AG10803 (cell line): ENCODE measurements at places on chromosomes 16 and 17.

- DNase-seq = peak; percentile 90
Measured at GRCh38 chr16:89922477-89922883, 662 bp upstream of the TUBB3 start.

DNA sequence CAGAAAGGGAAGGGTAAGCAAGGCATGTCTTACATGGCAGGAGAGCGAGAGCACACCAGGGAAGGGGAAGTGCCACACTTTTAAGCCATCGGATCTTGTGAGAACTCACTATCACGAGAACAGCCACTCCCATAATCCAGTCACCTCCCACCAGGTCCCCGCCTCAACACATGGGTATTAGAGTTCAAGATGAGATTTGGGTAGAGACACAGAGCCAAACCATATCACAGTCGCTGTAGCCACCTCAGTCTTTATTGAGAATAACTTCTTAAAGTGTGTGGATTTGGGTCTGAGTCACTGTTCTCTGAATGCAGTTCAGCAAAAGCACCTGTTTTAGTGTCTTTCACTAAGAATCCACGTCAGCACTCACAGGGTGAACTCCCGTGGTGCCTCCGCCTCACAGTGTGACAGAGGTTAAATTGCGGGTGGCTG, 195.2 kb upstream of the CHMP6 start:
- DNase-seq = no peak

DNA sequence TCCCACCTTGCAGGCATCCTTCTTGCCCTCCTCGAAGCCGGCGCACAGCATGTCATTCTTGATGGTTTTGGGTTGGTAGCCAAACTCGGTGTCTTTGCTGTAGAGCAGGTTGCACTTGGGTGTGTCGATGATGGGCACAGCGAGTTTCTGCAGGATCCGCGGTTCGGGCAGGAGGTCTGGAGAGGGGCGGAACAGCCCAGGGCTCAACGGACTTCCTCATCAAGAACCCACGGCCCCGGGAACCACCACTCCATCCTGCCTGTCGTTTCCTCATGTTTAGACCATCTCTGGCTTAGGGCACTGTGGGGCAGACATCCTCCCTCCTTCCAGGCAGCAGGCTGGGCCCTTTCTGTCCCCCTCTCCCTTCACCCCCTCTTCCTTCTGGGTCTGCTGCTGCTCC, 6.5 kb downstream of the PRSS27 start:
- DNase-seq = no peak

DNA sequence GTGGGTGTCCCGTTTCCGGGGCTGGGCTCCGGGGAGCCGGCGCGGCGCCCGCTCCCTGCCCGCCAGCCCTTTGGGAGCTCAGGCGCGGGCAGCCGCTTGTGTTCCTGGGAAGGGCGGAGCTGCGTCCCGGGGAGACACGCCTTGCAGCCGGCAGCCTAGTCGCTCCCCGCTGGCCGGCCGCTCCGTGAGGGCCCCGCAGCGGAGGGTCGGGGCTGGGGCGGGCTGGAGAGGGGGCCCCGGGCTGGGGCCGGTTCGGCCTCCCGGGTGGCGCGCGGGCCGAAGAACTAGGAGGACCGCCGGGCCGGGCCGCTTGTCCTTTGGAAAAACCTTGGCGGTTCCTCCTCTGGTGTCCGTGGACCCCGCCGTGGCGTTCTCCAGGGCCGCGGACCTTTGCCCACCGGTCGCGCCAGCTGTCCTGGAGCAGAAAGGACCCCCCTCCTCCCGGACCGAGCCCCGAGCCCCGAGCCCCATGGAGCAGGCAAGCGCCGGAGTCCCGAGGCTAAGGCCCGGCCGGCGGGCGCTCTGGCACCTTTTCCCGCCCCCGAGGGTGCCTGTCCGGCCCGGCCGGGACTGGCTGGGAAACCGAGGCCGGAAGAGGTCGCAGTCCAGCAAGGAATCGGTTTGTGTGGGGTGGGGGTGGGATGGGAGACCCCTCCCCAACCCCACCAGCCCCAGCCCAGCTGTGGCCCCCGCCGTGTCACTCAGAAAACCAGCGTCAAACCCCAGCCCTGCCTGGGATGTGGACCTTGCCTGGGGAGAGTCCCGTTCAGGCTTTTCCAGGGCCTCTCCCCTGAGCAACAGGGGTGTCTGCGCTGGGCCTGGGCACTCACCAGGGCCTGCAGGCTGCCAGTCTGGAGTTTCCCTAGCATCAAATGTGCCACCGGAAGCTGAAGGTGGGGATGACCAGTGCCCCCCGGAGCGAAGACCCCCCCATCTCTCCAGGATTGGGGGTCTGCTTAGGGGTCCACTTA, 6.8 kb upstream of the TBC1D3B start:
- peak; percentile 45 for DNase-seq

- no peak for DNase-seq
Measured at GRCh38 chr17:39804839-39805238, 59.3 kb downstream of the IKZF3 start.

- no peak for DNase-seq
Measured at GRCh38 chr16:51683882-51684281, 532.8 kb upstream of the SALL1 start.

GRCh38 chr16:46833460-46833800, 2.5 kb upstream of the C16orf87 start:
- DNase-seq = no peak

DNA sequence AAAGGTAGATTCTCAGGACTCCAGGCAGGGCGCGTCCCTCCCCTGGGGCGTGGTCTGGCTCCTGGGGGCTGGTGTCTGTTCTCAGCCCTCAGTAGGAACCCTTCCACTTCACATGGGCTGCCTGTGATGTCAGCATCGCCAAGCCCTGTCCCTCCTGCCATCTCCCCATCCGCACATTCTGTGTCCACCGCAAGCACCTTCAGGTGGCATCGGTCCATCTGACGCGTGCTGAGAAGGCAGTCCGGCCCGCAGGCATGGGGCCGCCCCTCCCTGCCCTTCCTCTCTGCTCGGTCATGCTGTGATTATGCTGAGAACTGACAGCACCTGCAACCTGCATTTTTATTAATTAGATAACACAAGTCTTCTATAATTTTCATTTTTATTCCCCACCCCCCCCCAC, 12.7 kb upstream of the DNAH17 start:
- DNase-seq = no peak

- no peak for DNase-seq
Measured at GRCh38 chr17:39927929-39928857, 661 bp downstream of the LRRC3C start.

DNA sequence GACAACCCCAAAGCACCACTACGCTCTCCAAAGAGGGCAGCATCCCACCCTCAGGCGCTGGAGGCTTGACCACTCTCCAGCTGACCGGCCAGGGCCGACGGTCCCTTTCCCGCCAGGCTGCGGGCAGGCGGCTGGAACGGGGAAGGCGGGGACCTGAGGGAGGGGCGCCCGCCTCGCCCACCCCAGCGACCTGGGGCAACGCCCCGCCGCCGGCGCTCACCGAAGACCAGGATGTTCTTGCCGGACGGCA, 431 bp downstream of the DYNC1LI2 start:
- no peak for DNase-seq

DNA sequence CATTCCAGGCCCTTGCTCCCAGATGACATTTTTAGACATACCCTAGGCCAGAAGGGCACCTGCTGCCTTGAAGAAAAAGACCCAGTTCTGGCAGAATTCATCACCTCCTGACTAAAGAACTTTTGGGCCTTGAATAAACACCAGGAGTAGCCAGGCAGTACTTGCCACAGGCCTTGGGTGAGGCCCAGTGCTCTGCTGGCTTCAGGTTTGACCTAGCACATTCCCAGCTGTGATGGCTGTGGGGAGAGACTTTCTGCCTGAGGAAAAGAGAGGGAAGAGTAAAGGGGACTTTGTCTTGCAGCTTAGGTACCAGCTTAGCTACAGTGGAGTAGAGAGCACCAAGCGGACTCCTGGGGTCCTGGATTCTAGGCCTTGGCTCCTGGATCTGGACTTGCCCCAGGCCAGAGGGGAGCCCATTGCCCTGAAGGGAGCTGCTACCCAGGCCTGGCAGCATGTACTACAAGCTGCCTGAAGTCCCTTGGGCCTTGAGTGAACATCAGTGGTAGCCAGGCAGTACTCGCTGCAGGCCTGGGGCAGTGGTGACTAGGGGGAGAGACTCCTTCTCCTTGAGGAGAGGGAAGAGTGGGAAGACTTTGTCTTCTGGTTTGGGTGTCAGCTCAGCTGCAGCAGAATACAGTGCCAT, 44.3 kb downstream of the ABCA8 start:
- no peak for DNase-seq

- peak; percentile 27 for DNase-seq
Measured at GRCh38 chr16:24980077-24980793, 34.9 kb downstream of the ARHGAP17 start.

DNA sequence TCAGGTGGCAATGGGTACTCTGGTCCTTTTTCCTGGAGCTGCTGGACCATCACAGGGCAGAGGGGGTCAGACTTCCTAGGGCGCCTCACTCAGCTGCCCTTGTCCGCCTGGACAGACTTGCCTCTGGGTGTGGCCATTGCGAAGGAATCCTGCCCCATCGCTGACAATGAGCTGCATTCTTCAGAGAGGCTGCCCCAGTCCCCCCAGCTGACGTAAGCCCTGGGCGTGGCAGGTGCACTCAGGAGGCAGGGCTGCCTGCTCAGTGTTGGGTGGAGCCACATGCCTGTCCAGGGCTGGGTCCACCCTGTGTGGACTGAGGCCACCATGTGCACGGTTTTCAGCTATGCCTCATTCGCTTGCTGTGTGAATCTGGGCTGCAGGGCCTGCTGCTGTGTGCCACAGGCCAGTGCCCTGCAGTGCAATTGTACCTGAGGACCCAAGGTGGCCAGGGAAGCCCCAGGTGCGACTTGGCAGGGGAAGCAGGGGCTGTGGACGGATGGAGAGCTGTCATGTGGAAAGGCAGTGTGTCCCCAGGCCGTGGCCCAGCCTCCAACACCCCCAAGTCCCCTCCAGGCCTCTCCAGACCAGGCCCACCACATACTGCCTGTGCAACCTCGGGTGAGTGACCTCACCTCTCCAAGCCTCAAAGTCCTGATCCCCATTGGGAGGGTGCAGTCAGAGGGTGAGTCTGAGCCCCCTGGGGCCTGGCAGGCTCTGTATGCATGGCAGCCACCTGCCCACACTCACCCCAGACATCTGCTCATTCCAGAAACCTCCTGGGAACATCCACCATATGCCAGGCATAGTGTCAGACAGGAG, 14.0 kb upstream of the MPRIP start:
- peak; percentile 90 for DNase-seq

DNA sequence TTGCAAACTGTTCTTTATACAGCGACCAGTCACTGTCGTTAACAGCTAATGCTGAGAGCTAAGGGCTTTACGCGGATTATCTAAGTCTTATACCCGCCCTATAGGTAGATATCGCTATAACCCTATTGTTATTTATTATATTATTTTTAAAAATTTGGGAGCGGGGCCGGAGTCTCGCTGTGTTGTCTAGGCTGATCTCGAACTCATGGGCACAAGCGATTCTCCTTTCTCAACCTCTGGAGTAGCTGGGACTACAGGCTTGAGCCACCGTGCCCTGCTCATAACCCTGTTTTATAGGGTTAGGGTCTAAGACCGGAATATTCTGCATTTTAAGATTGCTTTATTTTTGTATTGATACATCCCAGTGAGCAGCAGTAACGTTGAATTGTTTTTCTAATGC, 24.7 kb downstream of the DEF8 start:
- DNase-seq = no peak

DNA sequence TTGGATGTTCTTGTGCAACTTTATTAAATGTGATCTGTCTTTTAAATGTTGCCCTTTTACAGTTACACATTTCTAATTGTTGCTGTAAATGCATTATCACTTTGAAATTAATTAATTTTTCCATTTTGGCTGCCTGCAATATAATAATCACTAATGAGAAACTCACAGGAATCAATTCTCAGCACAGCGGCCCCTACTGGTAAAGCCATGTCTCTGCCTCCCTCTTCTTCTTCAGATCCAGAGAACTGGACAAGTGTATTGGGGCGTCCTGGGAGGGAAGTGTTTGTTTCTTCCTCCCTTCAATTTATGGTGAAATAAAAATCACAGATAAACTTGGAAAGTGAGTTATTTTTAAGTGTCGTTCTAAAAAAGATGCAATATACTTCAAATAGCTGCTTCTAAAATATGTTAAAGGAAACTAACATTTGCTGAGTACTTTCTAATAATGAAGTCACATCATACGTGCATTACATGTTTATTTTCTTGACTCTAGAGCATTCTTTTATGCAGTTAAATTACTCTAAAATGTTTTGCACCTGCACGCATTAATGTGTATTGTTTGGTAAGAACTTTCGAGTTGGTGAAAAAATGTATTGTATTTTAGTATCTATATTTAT, 338.0 kb downstream of the WWOX start:
- DNase-seq = peak; percentile 1

GRCh38 chr17:9868552-9868951, 36.5 kb downstream of the RCVRN start:
- no peak for DNase-seq

- DNase-seq = no peak
Measured at GRCh38 chr17:44209786-44210341, 9.6 kb downstream of the UBTF start.

- DNase-seq = no peak
Measured at GRCh38 chr16:11053916-11054460, 109.6 kb downstream of the CLEC16A start.

DNA sequence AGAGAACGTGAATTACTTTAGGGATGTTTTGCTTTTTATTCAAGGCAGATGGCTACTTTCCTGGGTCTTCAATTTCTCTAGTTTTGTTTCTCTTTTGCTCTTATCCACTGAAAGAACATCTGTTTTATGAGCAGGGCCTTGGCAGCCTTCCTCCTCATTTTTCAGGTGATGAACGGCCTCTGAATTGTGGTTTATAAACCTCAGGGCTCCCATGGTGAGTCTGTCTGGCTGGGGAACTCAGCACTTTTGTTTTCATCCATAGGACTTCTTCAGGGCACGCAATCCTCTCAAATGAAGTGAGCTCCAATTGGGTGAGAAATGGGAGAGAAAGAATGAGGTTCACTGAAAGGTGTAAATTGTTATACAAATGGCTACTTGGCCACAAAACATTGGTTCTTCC, 186.4 kb upstream of the ERCC4 start:
- no peak for DNase-seq

DNA sequence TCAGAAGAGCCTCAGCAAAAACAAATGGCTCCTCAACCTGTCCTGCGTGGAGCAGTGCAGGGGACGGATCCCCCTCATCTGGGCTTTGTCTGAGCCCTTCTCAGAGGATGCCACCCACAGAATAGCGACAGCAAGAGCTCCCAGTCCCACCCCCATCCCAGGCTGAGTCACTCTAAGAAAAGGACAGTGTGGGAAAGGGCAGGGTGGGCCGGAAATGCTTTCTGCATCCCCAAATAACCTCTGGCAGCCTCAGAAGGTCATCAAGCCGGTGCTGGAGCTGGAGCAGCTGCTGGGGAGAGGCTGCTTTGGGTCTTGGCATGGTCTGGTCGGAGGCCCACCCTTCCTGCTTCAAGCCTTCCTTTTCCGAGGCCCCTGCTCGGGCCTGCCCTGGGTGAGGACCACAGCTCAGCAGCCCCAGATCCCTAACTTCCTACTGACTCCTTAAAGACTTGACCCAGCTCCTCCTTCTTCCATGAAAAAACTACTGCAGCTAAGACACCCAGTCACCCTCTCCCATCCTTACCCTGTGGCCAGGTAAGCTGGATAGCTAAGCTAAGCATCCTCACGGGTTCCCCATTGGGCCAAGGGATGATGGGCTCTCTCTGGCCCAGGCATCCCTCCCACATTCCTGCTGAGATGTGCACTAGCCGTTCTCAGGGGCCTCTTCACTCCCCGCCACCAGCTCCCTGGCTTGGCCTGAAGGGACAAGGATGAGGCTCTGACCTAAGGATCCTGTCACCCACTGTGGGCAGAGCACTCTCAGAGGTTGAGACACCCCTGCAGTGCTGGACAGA, 8.7 kb downstream of the SLC12A4 start:
- peak; percentile 61 for DNase-seq
